Right lung (tissue), 10 donors: ENCODE measurements at places on chromosomes 1 and 21.

GRCh38 chr1:170720661-170721060 lies 56.7 kb downstream of the PRRX1 start:
- no peak for DNase-seq

DNA sequence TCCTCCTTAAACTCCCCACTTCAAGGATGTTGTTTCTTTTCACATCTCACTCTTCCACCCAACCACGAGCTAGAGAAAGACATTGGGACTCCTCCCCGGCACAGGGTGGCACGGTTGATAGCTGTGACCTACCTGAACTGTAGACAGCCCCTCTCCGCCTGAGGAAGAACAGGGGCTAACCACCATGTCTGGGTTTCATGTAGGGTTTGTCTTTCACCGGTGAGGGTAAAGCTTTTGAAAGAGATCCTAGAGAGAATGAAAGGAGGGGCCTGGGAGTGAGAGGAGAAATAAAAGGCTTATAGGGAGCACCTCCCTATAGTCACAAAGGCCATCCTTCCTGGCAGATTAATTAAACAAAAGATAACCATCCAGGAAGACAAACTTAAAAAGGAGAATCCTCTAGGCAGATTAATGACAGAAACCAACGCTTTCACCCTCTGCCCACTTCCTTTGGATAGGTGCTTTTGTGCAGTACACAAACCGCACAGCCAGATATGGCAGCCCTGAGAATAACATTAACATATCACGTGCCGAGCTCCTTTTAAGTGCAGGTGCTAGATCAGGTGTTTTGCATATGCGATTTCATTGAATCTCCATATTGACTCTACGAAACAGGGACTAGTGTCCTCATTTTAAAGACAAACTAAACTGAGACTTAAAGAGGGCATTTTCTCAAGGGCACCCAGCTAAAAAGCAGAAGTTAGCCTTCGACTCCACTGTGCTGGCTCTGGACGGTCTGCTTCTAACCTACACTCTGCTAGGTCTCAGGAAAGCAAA lies 178.1 kb upstream of the RUNX1 start:
- no peak for DNase-seq

DNA sequence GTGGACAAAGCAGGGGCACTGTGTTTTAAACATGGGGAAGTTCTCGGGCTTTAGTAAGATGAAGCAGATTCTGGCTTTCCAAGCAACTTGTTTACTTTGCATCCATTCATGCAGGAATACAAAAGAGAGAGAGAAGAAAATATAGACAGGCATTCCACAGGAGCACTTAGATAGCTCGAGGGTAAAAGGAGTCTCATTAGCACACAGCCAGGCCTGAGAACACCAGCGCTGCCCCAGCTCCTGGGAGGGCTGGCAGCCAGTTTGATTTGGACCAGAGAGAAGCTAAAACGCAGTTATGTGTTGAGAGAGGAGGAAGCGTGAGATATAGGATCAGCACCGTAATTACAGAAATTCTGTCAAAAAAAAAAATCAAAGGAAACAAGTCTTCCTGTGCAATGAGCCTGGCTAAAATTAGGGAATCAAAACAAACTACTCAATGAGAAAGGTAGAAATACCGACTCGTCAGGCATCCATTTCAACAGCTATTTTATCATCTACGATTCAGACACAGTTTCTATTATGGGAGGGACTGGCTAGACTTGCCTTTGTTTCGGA lies 68.2 kb downstream of the CLSTN1 start:
- no peak for DNase-seq

- DNase-seq: no peak
Measured at GRCh38 chr1:88139633-88140032, 544.4 kb upstream of the PKN2 start.
